Anterior cingulate cortex (tissue), 58 donors: ENCODE measurements at places on chromosomes 7 and 10.

DNA sequence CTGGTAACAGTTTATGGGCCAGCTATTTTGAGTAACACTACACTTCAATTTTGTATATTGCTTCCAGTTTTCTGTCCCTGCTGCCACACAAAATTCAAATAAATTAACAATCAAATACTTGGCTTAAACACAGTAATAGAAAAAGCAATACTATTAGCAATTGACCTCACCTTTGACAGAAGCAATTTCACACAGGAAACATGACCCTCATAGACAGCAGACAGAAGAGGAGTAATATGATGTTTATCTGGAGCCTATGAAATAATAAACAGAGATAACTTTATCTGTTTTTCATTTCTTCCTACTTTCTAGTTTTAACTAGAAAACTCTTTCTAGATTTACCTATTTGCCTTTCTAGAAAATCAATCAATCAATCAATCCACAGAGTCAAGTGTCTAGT, 26.7 kb downstream of the MTPN start:
- no peak for DNase-seq

DNA sequence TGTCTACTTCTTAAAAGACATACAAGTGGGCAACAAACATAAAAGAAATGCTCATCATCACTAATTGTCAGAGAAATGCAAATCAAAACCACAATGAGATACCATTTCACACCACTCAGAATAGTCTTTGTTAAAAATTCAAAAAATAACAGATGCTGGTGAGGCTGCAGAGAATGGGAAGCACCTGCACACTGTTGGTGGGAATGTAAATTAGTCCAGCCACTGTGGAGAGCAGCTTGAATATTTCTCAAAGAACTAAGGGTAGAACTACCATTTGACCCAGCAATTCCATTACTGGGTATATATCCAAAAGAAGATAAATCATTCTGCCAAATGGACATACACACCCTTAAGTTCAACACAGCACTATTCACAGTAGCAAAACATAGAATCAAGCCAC, 61.8 kb upstream of the STEAP1 start:
- no peak for DNase-seq

DNA sequence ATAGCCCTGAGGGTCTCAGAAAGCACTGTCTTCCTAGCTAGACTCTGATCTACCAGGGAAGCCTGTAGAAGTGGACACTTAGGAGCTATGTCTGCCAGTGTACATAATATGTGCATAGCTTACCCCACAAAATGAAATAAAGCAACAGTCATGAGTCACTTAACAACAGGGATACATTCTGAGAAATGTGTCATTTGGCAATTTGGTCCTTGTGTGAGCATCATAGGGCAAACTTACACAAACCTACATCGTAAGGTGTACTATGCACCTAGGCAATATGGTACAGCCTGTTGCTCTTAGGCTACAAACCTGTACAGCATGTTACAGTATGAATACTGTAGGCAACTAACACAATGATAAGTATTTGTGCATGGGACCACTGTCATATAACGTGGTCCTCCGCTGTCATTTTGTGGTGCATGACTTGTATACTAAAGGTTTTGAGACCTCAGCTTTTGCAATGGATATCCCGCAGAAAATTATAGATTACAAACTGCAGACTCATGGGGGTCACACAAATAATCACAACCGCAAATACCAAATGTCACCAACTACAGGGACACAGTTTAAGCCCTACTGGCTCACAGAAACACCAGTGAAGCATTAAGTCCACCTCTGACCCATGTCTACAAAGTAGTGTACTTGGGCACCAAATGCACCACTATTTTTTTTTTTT, 1.7 kb downstream of the URGCP start:
- DNase-seq = no peak

GRCh38 chr7:45494885-45495284, 79.3 kb upstream of the ADCY1 start:
- DNase-seq = no peak

- no peak for DNase-seq
Observed at GRCh38 chr10:76302961-76303630, 871.7 kb downstream of the LRMDA start.

- no peak for DNase-seq
Observed at GRCh38 chr7:13042605-13043236, 355.3 kb downstream of the ARL4A start.

- no peak for DNase-seq
Observed at GRCh38 chr7:45585628-45586027, 11.5 kb downstream of the ADCY1 start.

DNA sequence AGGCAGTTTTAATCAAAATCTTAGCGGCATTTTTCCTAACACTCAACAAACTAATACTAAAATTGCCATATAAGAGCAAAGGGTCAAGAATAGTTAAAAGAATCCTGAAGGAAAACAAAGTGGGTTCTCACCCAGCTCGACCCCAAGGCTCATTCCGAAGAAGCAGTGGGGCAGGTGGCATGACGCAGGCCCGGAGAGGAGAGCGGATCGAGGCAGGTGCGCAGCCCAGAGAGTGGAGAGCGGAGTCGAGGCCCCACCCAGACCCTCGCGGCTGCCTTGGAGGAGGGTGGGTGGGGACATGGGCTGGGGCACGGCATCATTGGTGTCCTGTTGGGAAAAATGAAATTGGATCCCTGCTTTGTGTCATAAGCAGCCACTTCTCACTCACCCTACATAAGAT, 109.8 kb downstream of the INPP5A start:
- DNase-seq = no peak

- no peak for DNase-seq
Observed at GRCh38 chr7:101120315-101120714, 6.6 kb upstream of the SERPINE1 start.

DNA sequence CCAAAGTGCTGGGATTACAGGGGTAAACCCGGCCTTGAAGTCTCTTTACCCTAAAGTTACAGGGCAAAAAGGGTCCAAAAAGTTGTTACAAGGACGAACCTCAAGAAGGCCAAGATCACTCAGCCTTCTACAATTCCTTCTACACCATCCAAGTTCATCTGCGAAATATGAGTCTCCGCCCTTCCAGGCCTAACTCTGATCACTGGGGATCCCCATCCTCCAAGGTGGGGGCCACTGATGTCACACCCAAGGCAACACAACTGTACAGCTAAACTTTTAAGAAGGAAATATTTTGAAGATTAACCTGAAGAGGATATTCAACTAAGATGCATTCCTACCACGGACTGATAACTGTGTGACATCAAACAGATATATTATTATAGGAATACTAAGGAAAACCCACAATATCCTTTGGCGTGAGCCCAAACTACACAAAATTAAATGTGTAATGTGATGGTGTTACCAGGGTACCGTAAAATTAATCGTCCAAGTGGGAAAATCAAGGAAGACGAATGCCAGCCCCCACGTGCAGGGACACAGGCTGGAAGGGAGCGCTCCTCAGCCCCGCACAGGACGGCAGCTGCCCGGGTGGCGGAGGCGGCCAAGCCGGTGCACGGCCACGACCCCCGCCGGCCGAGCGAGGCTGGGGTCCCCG, 1.0 kb downstream of the PAXIP1 start:
- no peak for DNase-seq

DNA sequence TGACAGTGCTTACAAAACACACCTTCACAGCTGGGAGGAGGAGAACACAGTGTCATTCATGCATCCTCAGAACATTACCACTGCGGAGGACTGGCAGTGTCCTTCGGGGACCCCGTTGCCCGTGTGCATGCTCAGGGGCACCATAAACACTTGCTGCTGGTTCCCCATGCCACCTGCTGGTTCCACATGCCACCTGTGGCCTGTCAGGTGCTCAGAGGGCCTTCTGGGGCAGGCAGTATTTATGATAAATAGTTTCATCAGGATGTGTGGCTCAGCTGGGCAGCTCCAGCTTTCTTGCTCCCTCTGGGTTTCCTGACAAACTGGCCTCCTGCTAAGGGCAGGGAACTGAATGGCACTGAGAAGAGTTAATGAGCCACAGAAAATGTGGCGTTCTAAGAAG, 32.1 kb downstream of the CELF2 start:
- no peak for DNase-seq

DNA sequence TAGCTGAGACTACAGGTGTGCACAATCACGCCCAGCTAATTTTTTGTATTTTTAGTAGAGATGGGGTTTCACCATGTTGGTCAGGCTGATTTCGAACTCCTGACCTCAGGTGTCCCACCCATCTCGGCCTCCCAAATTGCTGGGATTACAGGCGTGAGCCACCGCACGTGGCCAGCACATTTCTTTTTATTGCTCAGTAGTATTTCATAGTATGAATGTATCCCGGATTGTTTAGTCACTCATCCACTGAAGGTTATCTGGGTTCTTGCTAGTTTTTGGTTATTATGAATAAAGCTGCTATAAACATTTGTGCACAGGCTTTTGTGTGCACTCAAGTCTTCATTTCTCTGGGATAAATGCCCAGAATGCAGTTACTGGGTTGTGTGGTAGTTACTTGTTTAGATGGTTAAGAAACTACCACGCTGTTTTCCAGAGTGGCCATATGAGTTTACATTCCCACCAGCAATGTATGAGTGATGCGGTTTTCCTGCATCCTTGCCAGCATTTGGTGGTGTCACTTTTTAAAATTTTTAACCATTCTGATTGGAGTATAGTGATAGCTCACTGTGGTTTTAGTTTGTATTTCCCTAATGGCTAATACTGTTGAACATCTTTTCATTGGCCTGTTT, 275.8 kb upstream of the LYZL1 start:
- no peak for DNase-seq

DNA sequence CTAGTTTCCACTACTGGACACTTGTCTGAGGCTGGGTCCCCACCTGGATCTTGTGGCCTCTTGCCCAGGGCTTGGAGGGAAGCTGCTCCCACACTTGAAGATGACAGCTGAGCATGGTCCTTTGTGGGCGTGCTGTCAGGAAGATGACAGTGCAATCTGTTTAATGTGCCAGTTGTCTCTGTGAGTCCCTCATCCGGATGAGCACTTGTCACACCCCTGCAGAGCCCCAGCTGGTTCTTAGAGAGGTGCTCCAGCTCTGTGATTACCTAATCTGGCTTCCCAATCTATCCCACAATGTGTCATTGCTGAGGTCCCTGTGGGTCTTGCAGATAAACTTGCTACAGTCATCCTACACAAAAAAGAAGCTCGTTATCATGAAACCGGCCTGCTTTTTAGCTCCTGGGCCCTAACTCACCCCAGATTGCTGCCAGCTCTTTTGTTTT, 34.8 kb upstream of the CCSER2 start:
- peak; percentile 41 for DNase-seq

GRCh38 chr10:11810313-11810766, 12.8 kb upstream of the PROSER2 start:
- no peak for DNase-seq

GRCh38 chr10:116699471-116700150, 42.8 kb downstream of the HSPA12A start:
- no peak for DNase-seq

GRCh38 chr7:34652809-34653208, 5.2 kb upstream of the NPSR1 start:
- no peak for DNase-seq

DNA sequence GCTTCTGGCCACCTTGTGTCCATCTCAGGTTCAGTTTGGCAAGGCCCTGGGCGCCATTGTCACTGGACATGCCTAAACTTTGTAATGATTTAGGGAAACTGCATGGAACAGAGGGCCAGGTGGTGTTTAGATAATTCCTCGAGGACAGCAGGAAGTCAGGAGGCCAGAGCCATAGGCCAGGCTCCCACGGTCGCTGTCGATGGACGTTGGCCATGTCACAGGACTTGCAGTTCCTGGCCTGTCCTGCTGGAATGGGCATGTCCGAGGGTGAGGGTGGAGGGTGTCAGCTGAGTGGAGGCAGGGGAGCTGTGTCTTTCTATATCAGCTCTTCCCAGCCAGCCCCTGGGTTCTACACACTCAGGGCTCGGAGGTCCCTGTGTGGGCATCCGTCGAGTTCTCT, 107.9 kb upstream of the MACROH2A2 start:
- no peak for DNase-seq

DNA sequence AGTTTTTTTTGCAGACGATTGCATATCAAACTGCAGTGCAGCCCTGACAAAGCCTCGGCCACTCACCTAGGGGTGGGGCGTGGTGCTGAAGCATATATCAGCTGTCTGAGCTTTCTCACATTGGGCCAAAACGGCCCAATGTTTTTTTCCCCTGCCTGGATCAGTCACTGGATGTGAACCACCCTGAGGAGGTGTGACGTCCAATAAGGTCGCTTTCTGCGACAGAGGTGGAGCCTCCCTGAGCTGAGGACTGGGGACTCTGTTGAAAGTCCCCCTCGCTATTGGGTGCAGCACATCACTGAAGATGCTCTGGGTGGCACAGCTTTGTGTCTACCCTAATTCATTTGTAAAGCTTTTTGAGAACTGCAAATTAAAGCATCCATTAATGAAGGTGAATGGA, 60.9 kb downstream of the SEM1 start:
- DNase-seq = no peak

- DNase-seq = no peak
Observed at GRCh38 chr10:106980495-106981451, 183.7 kb downstream of the SORCS1 start.

- DNase-seq = peak; percentile 81
Observed at GRCh38 chr10:43348511-43349312, 22.7 kb upstream of the FXYD4 start.

- DNase-seq = peak; percentile 31
Observed at GRCh38 chr10:14556285-14556956, 218.3 kb downstream of the FAM107B start.

DNA sequence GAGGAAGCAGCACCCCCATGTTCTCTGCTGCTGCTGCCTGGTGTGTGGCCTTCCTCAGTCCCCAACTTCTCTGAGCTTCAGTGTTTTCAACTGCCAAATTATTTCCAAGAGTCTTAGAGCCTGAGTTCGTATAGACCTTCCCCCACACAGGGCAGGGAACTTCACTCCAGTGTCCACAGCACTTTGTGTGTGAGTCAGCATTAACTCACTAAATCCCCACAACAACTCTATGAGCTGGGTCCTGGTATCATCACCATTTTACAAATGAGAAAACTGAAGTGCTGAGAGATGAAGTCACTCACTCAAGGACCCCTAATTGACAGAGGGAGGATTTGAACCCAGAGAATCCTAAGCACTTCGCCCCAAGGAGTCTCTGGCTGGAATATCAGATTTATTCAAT, 48.3 kb downstream of the ADCYAP1R1 start:
- DNase-seq = no peak

- DNase-seq = no peak
Observed at GRCh38 chr10:11553773-11554381, 57.6 kb downstream of the USP6NL start.

DNA sequence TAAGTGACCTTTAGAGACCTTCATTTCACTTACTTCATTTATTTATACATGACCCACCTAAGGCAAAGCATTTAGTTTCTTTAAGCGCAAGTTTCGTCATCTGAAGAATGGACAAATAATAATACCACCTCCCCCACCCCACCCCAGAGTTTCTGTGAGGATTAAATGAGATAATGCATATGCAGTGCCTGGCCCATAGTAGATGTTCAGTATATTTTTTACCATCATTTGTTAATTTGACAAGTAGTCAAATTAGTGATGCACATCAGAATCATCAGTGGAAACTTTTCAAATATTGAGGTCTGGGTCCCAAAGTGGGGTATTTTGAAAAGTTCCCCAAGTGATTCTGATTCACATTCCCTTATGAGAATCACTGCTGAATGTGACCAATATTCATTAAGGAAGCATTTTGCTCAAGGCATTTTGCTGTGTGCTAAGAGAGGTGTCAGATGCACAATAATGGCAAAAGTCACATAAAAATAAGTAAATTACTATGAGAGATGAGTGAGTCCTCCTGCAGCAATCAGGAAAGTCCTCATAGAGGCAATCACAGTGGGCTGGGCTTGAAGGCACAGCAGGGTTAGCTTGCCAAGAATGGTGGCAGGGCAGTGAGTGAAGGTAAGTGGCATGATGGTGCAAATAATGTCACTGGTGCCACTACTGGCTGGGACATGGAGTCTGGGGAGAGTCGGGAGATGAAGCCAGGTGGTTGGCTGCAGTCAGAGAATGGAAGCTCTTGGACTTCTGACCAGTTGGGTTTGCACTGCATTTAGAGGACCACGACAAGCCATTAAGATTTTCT, 244.1 kb downstream of the PTEN start:
- DNase-seq = no peak
